Hepatocyte (in vitro differentiated cells): ENCODE measurements at places on chromosomes 5 and 9.

DNA sequence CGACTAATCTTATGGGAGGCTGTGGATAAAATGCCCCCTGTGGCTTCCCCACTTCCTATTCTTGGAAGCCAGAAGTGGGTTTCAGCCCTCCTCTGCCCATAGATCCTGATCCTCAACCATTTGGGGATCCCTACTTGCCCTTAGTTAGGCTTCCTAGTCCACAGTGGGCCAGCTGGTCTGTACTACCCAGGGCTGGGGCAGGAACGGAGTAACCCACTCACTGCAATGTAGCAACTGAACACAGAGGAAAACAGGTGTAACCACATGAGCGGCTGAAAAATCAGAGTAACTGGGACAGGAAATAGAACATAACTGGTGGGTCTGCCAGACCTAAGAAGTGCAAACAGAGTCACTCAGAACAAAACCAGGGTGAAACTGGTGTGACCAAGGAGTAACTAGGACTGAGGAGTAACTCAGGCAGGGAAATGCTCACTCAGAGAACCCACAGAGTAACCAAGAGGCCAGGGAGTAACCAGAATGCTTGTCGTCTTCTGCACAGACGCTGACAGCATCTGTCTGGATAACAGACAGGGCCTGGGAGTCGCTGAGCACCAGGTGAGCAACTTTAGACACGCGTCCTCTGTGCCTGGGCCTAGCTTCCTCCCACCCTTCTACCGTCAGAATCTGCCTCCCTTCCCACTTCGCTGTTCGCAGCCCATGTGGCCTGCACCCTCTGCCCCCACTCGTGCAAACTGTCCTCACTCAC lies 1.0 kb downstream of the AQP3 start:
- DNase-seq, result no peak
- H3K36me3 ChIP-seq, result no peaks in the 10 kb centered on the region
- peak overlapping the region; percentile 88 for H3K27ac ChIP-seq

DNA sequence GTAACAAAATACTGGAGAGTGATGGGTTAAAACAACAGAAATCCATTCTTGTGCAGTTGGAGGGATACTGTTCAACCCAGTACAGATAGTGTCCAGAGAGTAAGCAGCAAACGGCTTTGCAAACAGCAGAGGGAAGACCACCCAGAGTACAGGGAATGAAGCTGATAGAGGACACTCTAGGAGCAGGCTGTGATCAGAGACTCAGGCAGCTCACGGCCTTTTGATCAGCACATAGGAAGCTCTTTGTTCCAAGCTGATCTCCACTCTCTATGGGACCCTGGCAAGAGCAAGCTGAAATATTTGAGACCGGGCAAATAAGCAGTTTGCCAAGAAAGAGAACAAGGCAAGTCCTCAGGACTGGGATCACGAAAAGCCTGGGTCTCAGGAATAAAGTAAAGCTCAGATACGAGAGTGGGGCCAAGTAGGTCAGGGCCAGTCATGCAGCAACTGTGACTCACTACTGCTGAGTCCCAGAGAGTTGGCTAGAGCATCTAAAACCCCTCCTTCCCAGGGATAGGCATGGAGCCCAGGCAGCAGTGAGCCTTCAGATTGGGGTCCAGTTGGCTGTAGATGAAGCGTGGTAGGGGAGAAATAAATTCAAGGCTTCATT lies 52.4 kb downstream of the MELK start:
- H3K27me3 ChIP-seq, result no peaks in the 10 kb centered on the region
- no peaks in the 10 kb centered on the region for H3K36me3 ChIP-seq
- H3K4me1 ChIP-seq, result no peaks in the 10 kb centered on the region
- no peak overlapping the region for H3K27ac ChIP-seq
- DNase-seq, result peak; percentile 19
- H3K4me3 ChIP-seq, result no peak overlapping the region

DNA sequence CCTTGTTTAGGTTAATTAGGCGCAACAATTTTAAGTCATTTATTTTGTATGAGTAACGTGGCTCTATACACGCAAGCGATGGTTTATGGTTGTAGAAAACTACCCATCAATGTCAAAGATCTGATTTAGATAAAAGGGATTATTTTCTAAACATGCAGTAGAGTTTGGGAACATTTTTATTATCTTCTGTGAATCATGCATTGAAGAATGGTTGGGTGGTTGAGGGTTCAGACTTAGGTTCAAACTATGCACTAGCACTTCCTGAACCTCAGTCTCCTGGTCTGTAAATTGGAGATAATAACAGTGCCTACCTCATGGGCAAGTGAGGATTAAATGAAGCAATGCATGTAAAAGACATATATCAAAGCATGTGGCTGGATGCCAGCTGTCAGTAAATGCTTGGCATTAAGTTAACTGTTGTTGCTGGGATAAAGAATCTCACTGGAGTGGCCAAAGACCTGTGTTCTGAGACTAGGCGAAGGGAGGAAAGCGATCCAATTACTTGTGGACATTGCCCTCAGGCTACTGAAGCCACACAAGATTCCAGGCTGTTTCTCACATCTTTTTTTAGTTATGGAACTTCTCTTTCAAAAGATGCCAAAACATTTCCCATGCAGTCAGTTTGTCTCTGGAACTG lies 1.1 kb upstream of the OTULINL start:
- no peak overlapping the region for H3K4me3 ChIP-seq
- no peaks in the 10 kb centered on the region for H3K36me3 ChIP-seq
- DNase-seq, result peak; percentile 25
- H3K27ac ChIP-seq, result no peak overlapping the region

- no peak overlapping the region for H3K4me3 ChIP-seq
- peaks cover 9% of the 10 kb centered on the region for H3K4me1 ChIP-seq
- no peaks in the 10 kb centered on the region for H3K36me3 ChIP-seq
- no peaks in the 10 kb centered on the region for H3K27me3 ChIP-seq
Observed at GRCh38 chr5:109479260-109479860, 69.6 kb upstream of the PJA2 start.

DNA sequence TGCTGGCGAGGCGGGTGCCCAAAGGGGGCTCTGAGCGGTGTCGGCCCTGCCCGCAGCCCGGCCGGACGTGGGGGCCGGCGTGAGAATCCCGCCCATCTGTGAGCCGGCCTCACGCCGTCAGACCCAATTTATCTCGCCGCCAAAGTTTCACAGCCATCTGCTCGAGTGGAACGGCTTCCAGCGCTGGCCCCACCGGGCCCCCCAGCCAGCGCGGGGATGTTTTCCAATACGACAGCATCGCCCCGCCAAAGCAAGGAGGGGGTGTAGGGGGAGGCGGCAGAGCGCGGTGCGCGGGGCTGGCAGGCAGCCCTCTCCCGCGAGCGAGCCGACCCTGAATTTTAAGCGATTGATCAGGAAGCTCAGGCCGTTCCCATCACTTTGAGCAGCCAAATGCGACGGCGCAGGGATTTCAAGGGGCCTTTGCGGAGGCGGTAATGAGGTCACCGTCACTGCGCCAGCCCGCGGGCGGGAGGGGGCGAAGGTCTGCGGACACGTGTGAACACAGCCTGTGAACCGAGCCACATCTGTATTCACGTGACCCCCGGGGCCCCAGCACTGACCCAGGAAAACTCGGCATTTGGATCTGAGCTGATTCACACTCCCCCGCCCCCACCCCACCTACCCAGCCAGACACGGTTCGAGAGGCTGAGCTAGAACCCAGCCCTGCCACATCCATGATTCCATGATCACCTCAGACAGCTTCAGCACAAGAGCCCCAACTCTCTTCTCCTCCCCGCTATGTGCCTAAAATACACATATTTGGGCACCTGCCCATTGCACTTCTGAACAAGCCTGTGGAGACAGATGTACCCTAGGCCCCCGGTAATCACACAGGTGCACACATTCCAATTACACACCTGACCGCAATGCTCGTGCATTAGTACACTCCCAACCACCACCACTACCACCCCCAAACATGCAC lies 47.8 kb upstream of the PSD2 start:
- peaks cover 17% of the 10 kb centered on the region for H3K27me3 ChIP-seq
- peak overlapping the region; percentile 24 for H3K4me3 ChIP-seq
- no peaks in the 10 kb centered on the region for H3K36me3 ChIP-seq
- peaks cover 35% of the 10 kb centered on the region for H3K4me1 ChIP-seq
- peak; percentile 89 for DNase-seq

GRCh38 chr5:34867660-34868059 lies 28.7 kb downstream of the TTC23L start:
- no peak overlapping the region for H3K4me3 ChIP-seq
- H3K27me3 ChIP-seq, result no peaks in the 10 kb centered on the region
- no peak for DNase-seq
- peaks cover 9% of the 10 kb centered on the region for H3K4me1 ChIP-seq

GRCh38 chr5:175275097-175275496 lies 168.9 kb downstream of the DRD1 start:
- no peaks in the 10 kb centered on the region for H3K4me1 ChIP-seq
- no peak for DNase-seq
- H3K27ac ChIP-seq, result no peak overlapping the region
- H3K27me3 ChIP-seq, result no peaks in the 10 kb centered on the region

DNA sequence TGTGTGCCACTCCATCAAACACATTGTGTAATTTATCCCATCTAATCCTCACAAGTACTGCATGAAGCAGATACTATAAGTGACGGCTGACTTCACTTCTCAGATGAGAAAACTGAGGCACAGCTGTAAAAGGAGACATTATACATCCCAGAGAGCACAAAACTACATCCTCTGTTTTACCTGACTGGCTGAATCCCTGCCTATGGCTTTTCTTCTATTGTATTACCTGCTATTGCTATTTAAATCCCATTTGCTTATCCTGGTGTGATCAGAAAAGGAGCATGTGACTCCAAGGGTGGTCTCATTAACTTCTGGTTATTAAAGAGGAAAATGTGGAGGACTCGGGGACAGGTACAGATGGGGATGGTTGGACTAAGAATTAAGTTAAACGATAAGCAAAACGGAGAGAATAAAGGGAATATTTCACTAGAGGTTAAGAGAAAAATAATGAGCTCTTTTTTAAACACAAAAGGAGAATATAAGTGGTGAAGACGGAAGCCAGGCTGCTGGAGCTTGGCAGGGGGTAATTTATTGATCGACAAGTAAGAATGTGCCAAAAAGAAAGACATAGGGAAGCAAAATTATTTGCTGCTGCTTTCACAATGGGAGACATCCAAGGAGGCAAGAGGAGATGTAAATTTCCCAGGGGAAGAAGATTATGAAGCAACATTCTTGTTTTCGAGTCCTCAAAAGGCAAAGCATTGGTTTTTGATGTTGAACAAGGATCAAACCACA lies 155.7 kb upstream of the GPR151 start:
- no peaks in the 10 kb centered on the region for H3K36me3 ChIP-seq
- no peaks in the 10 kb centered on the region for H3K27me3 ChIP-seq
- H3K27ac ChIP-seq, result no peak overlapping the region
- H3K4me1 ChIP-seq, result no peaks in the 10 kb centered on the region
- H3K4me3 ChIP-seq, result no peak overlapping the region

DNA sequence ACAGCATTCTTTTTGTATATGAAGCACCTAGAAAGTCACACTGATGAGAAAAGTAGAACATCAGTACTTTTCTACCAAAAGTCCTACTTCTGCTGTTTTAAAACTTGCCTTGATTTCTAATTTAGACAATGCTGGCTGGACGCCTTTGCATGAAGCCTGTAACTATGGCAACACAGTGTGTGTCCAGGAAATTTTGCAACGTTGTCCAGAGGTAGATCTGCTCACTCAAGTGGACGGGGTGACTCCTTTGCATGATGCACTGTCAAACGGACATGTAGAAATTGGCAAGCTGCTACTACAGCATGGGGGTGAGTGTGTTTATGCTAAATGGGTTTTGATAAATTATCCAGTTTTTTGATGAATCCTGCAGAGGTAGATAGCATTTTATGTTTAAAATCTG lies 73.5 kb downstream of the SLF1 start:
- H3K4me1 ChIP-seq, result no peaks in the 10 kb centered on the region
- H3K36me3 ChIP-seq, result no peaks in the 10 kb centered on the region
- no peak overlapping the region for H3K27ac ChIP-seq

DNA sequence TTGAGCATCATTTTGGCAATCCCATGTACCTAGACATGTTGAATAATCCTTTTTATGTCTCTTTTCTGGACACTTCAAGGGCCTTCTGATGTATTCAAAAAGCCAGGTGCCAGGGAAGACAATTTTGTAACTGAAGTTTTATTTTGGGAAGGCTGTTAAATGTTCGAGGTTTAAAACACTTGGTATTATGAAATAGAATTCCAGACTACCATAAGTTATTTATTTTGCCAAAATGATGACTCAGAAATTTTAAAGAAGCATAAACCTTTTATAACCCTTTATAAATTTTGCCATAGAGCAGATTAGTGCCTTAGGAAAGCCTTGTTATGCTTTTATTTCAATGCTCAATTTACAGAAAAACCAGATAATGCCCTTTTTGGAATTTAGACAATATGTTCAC lies 30.3 kb upstream of the UHRF2 start:
- no peaks in the 10 kb centered on the region for H3K36me3 ChIP-seq
- no peak for DNase-seq
- H3K4me3 ChIP-seq, result no peak overlapping the region
- no peaks in the 10 kb centered on the region for H3K27me3 ChIP-seq
- no peak overlapping the region for H3K27ac ChIP-seq

- DNase-seq, result no peak
- H3K4me1 ChIP-seq, result no peaks in the 10 kb centered on the region
- H3K36me3 ChIP-seq, result no peaks in the 10 kb centered on the region
Observed at GRCh38 chr5:95241635-95242034, 43.3 kb downstream of the MCTP1 start.

GRCh38 chr9:109889456-109889855 lies 109.5 kb downstream of the PALM2AKAP2 start:
- no peaks in the 10 kb centered on the region for H3K4me1 ChIP-seq
- DNase-seq, result no peak
- no peak overlapping the region for H3K4me3 ChIP-seq
- H3K27ac ChIP-seq, result no peak overlapping the region
- no peaks in the 10 kb centered on the region for H3K36me3 ChIP-seq

GRCh38 chr5:160660132-160660531 lies 191.9 kb downstream of the ATP10B start:
- H3K27me3 ChIP-seq, result no peaks in the 10 kb centered on the region
- peaks cover 4% of the 10 kb centered on the region for H3K4me1 ChIP-seq
- H3K4me3 ChIP-seq, result no peak overlapping the region
- no peak for DNase-seq
- no peaks in the 10 kb centered on the region for H3K36me3 ChIP-seq

- H3K4me3 ChIP-seq, result no peak overlapping the region
- H3K27me3 ChIP-seq, result no peaks in the 10 kb centered on the region
- peak; percentile 34 for DNase-seq
- H3K4me1 ChIP-seq, result peaks cover 13% of the 10 kb centered on the region
Observed at GRCh38 chr9:121261107-121261460, 6.9 kb upstream of the GSN start.

- H3K4me3 ChIP-seq, result no peak overlapping the region
- peaks cover 6% of the 10 kb centered on the region for H3K4me1 ChIP-seq
- no peaks in the 10 kb centered on the region for H3K36me3 ChIP-seq
- no peaks in the 10 kb centered on the region for H3K27me3 ChIP-seq
- no peak for DNase-seq
- no peak overlapping the region for H3K27ac ChIP-seq
Observed at GRCh38 chr5:112555197-112555596, 136.1 kb upstream of the EPB41L4A start.

DNA sequence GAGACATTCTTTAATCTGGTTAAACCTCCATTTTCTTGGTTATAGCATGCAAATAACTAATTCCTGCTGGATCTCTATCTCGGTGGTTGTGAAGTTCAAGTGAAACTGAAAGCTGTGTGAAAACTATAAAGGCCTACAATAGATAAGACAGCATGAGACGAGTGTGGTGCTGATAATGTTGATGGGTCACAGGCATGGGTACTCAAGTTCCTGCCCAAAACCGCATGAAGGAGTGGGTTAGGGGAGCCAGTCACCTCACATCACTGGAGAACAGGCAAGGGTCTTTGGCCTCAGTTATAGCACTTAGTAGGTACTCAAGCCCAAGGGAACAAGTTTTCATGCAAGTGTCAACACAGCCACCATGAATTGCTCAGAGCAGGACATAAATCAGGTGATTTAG lies 16.7 kb downstream of the HMHB1 start:
- no peak for DNase-seq
- H3K36me3 ChIP-seq, result no peaks in the 10 kb centered on the region
- H3K27ac ChIP-seq, result no peak overlapping the region
- H3K27me3 ChIP-seq, result no peaks in the 10 kb centered on the region
